Stimulated activated CD8-positive, alpha-beta memory T cell treated with anti-CD3 and anti-CD28 coated beads, Interleukin-4, amount 100 ng/mL, for 4 hours (primary cell): ENCODE measurements at places on chromosomes 3 and 15.

GRCh38 chr3:147200545-147200944 is 205.8 kb downstream of the ZIC4 start:
- no peak for DNase-seq

DNA sequence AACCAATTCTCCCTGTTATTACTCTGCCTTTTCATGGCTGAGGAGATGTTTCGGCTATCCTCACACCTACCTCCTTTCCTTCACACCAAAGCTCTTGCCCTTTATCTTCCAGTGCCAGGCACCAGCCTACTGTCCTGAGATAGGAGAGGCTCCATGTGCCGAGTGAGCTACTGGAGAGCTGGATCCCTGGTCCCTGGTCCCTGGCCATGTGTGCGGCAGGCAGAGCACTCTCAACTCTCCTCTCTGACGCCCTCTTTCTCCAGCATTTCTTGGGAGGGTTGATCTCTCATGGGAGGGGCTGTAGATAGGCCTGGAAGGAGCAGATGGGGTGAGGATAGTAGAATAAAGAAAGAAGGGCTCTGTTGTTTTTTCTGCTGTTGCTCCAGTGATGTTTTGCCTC is 277.1 kb upstream of the UMPS start:
- no peak for DNase-seq

GRCh38 chr15:32029862-32030781 is at the start of gene CHRNA7:
TSS of gene CHRNA7 (plus strand) at chr15:32030515. CDS start at chr15:32030595, 80 bp downstream.
- DNase-seq = no peak

GRCh38 chr3:117480972-117481371 is 771.4 kb downstream of the TUSC7 start:
- no peak for DNase-seq

- DNase-seq = no peak
These were observed 67.9 kb downstream of the CNTN4 start for GRCh38 chr3:2166552-2166951.
